ENCODE measurements at places on chromosomes 7 and 10.

DNA sequence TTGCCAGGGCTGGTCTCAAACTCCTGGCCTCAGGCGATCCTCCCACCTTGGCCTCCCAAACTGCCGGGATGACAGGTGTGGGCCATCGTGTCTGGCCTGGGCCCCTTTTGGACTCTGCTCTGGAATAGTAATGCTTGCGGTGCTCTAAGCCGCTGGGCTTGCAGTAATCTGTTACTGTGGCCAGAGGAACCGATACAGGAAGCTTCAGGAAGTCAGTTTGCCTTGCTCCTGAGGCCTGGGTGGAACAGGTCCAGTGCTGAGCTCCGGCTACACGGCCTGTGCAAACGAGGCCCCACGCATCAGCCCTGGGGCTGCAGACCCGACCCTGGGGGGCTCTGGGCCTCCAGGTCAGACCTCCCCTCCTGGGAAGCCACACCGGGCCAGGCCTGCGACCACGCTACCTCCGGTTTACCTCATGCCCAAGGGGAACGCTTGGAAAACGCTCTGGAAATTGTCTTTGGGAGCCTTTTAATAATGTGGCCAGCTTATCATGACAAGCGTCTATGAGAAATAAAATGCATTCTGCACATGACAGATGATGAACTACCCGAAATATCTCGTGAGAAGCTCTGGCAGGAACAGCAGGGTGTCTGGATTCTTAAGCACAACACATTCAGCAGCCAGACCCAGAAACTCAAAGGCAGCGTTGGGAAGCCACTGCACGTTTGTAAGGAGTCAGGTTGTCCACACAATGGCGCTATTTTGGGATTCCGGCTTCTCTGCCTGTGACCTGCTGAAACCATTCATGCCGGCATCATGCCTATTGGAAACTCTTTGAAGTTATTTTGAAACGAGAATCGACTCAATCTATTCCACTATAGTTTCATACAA lies 10.1 kb upstream of the ADAP1 start:
- DNase-seq: peak; percentile 30

DNA sequence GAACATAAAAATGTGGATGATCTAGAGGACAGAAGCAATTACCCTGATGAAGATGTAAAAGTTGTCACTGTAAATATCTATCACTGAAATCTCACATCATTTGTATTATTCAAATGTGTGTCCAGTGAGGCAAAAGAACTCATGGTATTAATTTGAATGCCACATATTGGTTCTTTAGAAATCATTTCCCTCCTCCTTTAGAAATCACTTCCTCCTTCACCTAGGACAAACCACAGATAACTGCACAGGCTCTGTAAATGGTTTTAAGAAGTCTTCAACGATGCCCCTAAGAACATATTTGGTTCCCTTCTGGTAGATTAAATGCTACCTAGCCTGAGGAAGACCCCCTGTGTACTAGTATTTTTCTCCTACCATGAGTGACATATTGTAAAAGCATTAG lies 33.1 kb upstream of the ZNF518A start:
- DNase-seq: no peak

DNA sequence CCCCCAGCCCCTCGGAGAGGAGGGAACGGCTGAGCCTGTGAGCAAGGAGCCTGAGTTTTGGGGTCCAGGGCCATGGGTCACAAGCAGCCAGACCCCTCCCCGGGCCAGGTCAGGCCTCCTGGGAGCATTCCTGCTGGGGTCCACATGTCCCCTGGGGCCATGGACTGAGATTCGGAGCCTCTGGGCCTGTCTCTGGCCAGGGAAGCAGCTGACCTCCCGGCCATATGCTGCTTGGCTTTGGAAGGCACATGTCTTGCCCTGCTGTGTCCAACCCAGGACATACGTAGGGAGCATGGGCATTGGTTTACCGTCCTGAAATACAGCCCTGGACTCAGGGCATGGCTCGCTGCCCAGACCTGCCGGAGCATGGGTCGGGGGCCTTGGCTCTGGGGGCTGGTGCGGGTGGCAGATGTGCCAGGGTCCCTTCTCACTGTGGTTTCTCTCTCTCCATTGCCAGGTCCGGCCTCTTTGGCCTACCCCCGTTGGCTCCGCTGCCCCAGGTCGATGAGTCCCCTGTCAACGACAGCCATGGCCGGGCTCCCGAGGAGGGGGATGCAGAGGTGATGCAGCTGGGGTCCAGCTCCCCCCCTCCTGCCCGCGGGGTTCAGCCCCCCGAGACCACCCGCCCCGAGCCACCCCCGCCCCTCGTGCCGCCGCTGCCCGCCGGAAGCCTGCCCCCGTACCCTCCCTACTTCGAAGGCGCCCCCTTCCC lies 7.3 kb downstream of the PWWP2B start:
- DNase-seq: no peak

- DNase-seq: no peak
These were observed 203.0 kb upstream of the HDAC9 start for GRCh38 chr7:18292584-18292983.

DNA sequence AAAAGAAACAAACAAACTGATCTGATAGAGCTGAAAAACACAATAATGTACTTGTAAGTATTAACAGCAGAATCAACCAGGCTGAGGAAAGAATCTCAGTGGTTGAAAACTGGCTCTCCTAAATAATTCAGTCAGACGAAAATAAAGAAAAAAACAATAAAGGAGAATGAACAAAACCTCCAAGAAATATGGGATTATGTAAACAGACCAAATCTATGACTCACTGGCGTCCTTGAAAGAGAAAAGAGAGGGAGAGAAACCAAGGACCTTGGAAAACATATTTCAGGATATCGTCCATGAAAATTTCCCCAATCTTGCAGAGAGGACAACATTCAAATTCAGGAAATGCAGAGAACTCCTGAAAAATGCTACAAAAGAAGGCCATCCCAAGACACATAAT lies 62.9 kb downstream of the FBXL13 start:
- no peak for DNase-seq

- DNase-seq: no peak
These were observed 53.3 kb downstream of the CDHR3 start for GRCh38 chr7:106016331-106016730.

GRCh38 chr7:49088017-49088416 lies 163.7 kb downstream of the CDC14C start:
- no peak for DNase-seq

DNA sequence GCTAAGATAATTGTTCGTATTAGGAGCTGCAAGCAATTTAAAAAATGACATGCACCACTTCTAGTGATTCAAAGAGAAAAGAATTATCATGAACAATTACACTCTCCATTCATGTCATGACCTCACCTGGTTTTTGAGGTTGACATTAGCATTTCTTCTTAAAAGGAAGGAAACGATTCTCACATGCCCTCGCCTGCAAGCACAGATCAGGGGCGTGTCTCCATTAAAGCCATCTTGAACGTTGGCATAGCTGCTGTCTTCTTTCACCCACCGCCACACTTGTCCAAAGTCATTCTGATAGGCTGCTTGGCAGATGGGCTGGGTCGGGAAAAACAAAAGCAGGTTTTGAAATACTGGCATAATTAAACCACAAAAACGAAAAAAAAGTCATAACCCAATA lies 19.9 kb downstream of the ANKRD22 start:
- no peak for DNase-seq

- no peak for DNase-seq
These were observed 79.3 kb upstream of the MEOX2 start for GRCh38 chr7:15765753-15766152.

GRCh38 chr7:130886438-130887135 lies 152.6 kb upstream of the KLF14 start:
- peak; percentile 59 for DNase-seq

DNA sequence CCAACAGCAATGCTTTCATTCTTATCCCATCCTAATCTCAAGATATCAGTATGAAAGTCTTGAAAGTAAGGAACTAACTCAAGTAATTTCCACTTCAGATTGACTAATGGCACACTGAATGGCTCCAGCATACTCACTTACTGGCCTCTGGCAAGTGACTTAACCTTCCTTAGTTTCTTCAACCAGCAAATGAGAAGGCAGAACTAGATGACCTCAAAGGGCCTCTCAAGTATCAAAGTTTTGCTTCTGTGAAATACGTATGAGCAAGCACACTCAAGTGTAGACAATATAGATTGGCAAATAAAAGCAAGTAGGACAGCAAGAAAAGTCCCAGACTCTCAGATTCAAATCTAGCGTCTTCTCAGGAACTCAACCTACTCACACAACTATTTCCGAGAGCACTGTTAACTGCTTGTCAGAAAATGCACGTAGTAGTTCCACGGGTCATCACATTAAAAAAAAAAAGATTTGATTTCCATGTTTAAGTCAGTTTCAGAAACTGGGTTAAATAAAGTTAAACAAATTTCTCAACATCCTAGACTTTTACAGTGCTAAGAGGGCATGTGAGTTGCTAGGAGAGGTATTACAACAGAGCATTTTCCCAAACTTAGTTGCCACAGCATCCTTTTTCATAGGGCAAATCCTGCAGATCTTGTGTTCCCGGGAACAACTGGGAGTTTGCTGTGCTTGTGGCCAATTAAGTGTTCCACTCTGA lies 276.9 kb upstream of the KLF14 start:
- no peak for DNase-seq

- DNase-seq: no peak
These were observed 98.7 kb downstream of the NOC3L start for GRCh38 chr10:94264085-94264484.

GRCh38 chr7:27197137-27198042 lies 2.5 kb downstream of the HOXA13 start:
- no peak for DNase-seq

GRCh38 chr10:19811540-19811939 lies 4.7 kb upstream of the PLXDC2 start:
- DNase-seq: peak; percentile 85

- no peak for DNase-seq
These were observed 1.2 kb downstream of the CASD1 start for GRCh38 chr7:94510582-94511496.

GRCh38 chr7:116261904-116262303 lies 51.6 kb downstream of the TES start:
- no peak for DNase-seq

DNA sequence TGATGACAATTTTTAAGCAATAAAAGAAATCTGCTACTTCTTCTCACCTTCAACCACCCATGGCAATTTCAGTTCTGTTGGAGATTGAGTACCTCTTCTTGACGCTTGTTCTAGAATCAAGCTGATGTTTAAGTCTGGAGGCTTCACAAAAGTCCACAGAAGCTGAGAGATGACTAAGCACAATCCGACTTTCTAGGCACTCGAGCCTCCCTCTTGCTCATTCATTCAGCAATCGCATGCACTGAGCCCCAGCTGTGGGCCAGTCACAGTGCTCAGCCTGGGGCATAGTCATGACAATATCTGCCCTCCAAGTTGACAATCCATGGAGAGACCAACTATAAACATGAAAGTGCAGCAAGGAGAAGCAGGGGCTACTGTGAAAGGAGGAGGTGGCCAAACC lies 103.2 kb downstream of the IPMK start:
- DNase-seq: no peak

DNA sequence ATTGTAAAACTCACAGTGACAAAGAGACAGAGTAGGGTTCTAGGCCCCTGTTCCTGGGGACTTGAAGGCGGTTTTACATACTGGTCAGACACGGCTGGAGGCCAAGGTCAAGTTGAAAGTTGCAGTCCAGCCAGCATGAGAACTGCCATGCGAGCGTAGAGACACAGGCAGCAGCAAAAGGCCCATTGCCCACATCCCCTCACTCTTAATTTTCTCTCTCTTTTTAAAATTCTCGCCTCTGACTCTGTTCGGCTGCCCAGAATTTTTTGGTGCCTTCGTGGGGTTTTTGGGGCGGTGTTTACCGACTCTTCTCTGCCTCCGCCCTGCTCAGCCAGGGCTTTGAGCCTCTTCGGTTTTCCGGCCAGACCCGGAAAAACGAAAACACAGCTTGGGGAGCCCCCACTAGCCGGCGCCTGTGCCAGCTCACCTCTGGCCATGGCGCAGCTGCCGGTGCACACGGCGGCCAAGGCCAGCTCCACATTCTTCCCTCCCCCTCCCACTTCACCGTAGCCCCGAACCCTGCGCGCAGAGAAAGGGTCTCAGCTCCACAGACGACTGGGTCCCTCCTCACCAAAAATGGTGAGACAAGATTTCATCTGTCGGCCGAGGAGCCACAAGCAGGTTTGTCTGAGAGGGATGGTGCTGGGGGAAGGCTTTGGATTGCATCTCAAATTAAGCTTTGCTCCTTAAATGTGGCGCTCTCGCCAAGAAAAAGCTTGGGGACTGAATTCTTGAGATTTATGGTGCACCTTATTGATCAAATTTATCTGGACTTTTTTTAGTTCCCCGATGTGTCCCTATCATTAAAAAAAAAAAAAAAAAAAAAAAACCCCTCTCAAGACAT lies 2.3 kb upstream of the HOXA13 start:
- DNase-seq: no peak

DNA sequence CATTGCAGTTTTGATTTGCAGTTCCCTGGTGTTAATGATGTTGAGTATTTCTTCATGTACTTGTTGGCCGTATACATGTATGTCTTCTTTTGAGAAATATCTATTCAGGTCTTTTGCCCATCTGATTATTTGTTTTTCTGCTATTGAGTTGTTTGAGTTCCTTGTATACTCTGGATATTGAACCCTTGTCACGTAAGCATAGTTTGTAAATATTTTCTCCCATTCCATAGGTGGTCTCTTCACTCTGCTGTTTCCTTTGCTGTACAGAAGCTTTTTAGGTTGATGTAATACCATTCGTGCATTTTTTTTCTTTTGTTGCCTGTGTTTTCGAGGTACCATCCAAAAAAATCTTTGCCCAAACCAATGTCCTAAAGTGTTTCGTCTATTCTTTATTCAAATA lies 43.6 kb upstream of the LRRC17 start:
- no peak for DNase-seq

DNA sequence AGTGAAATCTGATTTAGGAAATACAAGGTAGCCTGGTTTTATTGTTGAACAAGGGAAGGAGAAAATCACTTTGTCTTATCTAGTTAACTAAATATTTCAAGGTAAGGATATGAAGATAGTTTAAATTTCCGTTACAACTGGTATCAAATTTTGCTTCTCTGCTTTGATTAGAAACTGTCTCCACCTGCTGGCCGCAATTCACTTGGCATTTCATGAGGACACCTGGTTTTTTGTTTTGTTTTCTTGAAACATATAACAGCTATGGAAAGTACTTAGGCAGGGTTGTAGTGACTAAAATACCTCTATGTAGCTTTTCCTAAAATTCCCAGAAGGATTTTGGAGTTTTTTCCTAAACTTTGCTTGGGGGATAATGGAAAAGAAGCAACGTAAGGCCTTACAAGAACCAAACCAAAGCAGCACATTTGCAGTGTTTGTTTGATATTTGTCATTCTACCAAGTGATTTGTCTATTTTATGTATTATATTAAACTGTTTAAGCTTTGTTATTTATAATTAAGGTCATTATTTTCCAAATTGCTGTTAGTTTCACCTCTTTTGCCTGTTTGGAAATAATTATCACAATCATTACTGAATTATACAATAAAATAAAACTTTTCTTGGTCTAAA lies 73.6 kb downstream of the AHCYL2 start:
- DNase-seq: no peak

DNA sequence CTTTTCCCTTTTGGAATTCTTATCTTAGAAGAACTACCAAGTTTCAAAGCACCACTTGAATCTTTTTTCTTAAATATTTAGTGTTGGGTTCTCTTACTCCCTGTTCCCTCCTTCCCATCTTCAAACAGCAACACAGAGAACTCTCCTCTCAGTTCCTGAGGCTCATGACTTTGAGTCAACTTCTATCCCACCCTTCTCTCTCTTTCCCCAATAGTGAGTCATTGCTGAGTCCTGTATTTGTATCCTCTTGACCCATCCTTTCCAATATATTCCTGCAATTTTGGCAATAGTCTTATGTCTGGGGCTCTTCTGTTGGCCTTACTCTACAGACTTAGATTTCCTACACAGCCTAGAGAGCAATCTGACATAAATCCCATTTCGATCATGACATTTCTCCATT lies 20.8 kb upstream of the JCAD start:
- no peak for DNase-seq

GRCh38 chr10:70952401-70952800 lies 64.0 kb upstream of the PCBD1 start:
- no peak for DNase-seq

All from ascending aorta (tissue), 2 donors.